G401 (cell line): ENCODE measurements at places on chromosomes 12 and 14.
A peak's percentile ranks its signal among the peaks of the same experiment; 100 is the strongest.

GRCh38 chr14:90495357-90496276, 98.8 kb downstream of the CALM1 start:
- DNase-seq = no peak

DNA sequence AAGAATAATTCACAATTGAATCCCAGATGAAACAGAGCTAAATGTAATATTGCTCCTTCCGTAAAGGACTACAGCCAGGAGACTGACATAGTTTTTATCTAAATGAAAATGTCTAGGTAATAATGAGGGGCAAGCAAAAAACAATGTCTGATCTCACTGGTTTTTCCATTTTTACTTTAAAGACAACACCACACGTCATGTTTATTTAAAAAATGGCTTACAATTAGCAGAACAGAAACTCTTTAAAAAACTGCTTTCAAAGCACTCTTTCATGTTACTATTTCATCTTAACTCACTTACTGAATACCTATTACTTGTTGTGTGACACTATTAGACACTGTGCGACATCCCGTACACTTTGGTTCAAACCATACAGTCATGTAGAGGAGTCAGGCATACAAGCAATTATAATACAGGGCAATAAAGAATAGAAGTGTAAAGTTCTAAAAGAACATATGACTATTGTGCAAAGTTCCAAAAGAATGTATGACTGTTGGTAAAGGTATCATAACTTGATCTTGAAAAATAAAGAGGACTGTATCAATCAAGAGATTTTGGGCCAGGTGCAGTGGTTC, 9.1 kb downstream of the BTBD7 start:
- no peak for DNase-seq

- no peak for DNase-seq
Observed at GRCh38 chr14:45716572-45716971, 463.6 kb upstream of the MIS18BP1 start.

- DNase-seq = no peak
Observed at GRCh38 chr12:97464385-97465321, 2.0 kb downstream of the RMST start.

DNA sequence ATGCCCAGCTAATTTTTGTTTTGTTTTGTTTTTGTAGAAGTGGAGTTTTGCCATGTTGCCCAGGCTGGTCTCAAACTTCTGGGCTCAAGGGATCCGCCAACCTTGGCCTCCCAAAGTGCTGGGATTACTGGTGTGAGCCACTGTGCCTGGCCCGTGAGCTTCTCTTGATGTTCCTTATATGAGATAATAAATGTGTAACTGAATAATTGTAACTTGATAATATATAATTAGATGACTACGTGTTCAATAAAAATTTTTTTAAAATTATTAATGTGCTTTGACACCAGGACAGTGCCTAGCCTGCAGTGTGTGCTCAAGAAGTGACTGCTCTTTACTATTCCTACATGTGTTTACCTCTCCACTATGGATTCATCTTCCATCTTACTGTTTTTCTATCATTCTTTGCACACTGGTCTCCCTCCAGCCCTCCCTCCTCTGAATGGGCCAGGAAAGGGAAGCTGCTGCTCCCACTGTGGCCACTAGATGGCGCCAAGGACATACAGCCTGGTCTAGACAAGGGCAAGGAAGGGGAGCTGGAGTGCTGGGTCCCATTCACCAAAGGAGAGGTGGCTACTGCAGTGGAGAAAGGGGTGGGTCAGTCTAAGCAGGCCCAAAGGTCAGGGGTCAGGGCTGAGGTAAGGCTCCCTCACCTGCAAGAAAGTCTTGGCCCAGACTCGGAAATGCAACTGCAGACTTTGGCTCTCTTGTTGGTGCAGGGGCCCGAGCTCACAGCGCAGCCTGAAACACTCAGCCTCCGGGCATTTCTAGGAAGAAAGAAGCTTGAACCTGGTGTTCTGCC, 14.7 kb upstream of the ZNF385A start:
- peak; percentile 89 for DNase-seq

DNA sequence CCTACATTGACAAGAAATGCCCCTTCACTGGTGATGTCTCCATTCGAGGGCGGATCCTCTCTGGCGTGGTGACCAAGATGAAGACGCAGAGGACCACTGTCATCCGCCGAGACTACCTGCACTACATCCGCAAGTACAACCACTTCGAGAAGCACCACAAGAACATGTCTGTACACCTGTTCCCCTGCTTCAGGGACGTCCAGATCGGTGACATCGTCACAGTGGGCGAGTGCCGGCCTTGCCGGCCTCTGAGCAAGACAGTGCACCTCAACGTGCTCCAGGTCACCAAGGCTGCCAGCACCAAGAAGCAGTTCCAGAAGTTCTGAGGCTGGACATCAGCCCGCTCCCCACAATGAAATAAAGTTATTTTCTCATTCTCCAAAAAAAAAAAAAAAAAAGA, 2.8 kb downstream of the GOLGA3 start:
- DNase-seq = no peak

DNA sequence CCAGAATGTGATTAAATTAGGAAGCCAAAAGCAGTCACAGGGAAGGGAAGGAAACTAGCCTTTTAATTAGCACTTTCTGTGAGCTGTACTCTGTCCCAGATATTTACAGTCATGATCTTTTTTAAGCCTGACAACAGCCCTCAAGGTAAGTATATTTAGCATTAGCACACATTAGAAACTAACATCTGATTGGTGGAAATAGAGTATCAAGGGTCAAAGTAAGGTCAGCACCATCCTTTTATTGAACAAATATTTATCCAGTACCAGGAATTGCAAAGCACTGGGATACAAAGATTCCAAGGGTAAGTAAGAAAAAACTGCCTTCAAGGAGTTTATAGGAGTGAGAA, 28.2 kb downstream of the RPGRIP1 start:
- no peak for DNase-seq

GRCh38 chr14:73422515-73422914, 35.8 kb downstream of the NUMB start:
- DNase-seq = no peak

DNA sequence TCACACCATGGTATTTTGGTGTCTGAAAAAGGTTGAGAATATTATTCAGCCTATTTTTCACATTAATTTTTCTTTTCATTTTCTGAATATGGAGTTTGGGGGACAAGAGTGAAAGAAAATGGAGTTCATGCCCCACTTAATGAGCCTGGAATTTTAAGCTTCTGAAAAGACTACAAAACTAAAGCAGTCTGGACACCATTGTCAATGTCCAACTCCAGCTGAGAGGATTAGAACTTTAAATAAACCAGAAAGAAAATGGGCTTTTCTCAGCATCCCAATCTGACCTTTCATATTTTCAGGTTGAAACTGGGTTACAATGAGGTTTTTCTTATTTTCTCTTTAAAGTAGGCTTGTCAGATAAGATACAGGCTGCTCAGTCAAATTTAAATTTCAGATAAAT, 207.7 kb downstream of the SLC6A15 start:
- DNase-seq = no peak

- no peak for DNase-seq
Observed at GRCh38 chr14:58954901-58955861, 233.3 kb upstream of the DAAM1 start.

DNA sequence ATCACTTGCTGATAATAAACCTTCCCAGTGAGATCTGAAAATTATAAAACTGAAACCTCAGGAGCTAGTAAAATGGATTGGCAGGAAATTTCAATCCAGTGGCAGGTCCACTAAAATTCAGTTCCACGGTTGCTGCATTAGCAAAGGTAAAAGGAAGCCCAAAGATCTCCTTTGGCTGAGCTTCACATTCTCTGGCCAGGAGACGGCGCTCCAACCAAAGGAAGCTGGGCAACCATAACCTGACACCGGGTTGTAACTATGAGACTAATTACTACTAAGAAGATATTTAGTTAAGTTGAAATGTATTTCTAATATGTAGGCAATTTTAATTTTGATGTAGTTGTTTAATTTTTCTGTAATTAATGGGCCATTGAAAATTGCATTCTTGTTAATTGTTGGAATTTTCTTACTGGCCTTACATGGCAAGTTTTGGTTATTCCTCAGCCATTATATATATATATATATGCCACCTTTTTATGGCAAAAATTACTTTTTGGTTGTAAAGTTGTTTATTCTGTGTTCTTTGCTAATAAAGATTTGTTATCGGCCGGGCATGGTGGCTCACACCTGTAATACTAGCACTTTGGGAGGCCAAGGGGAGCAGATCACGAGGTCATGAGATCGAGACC, 17.0 kb downstream of the OR8S1 start:
- DNase-seq = peak; percentile 23

DNA sequence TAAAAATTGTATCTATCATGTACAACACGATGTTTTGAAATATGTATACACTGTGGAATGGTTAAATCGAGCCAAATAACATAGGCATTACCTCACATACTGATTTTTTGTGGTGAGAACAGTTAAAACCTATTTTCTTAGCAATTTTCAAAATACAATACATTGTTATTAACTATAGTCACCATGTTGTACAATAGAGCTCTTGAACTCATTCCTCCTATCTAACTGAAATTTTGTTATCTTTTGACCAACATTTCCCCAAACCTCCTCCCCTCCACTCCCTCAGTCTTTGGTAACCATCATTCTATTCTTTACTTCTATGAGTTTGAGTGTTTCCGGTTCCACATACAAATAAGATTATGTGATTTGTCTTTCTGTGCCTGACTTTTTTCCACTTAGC, 6.8 kb upstream of the SLC38A2 start:
- no peak for DNase-seq

- DNase-seq = no peak
Observed at GRCh38 chr12:80576641-80577418, 130.6 kb upstream of the MYF6 start.

- peak; percentile 95 for DNase-seq
Observed at GRCh38 chr12:32201976-32202375, 95.3 kb downstream of the BICD1 start.

DNA sequence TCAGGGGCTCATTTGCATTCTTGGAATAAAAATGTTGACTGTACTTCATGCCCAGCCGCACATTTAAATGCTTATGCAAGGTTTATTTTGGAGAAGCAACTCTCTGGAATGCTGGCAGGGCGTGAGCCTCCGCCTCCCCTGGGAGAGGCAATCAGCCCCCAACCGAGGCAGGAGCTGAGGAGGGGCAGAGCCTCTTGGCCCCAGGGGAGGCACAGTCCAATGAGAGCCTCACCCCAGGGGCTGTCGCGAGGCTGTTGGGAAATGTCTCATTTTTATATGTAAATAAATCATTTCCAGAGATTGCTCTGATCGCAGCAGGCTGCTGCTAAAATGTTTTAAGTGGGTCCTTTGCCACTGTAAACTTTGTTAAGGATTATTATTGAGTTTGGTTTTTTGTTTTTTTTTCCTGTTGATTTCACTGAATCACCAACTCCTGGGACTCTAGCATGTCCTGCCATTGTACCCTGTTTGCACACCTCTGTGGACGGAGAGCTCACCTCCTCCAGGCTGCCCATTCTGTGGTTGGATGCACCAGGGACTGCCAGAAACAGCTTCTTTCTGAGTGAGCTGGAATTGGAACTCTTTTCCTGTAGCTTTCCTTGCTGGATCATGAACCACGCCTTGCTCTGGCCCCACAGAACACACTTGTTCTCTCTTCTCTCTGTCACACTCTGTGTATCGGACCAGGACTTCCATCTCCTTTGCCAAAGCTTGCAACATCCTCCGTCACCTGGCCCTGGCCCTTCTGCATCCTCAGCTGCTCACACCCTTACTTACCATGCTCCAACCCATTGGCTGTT, 46.9 kb upstream of the FAM181A start:
- no peak for DNase-seq

DNA sequence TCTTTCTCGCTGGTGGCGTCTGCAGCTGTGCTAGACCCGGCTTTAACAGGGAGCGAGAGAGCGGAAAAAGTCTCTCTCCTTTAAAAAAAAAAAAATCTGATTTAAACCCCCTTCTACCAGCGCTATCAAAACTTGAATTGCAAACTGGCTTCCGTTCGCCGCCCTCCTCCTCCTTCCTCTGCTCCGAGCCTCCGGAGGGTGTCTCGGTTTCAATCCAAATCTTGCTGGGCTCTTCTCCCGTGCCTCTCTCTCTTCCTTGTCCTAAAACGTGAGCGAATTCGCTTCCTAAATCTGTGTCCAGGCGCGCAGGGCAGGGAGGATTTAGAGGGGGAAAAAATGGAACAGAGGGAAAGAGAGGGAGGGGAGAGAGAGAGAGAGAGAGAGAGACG, 272 bp downstream of the TBX3 start:
- no peak for DNase-seq

DNA sequence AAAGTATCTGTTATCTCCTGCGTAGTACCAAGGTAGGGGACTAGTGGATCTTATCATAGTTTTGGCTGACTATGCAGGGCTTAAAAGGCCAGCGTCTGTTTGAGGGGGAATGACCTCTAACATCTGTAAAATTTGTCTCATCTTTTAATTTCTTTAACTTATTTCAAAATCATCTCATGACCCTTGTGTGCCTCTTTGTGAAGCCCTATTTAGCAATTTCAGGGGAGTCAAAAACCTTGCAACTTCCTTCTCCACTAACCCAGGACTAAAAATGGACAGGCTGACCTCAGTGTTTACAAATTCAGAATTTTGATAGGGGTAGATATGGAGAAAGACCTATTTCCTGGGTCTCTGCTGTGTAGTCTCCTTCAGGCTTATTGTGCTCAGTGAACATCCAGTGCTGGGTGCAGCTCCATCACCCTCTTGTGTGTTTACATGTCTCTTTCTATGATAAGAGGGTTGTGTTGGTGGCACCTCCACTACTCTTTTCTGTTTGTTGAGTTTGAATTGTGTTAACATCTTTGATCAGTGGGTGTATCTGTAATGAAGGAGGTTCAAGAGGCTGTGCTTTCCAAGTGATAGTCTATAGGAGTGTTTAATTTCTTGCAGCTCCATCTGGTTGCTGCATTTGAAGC, 14.3 kb downstream of the NECAP1 start:
- DNase-seq = no peak

DNA sequence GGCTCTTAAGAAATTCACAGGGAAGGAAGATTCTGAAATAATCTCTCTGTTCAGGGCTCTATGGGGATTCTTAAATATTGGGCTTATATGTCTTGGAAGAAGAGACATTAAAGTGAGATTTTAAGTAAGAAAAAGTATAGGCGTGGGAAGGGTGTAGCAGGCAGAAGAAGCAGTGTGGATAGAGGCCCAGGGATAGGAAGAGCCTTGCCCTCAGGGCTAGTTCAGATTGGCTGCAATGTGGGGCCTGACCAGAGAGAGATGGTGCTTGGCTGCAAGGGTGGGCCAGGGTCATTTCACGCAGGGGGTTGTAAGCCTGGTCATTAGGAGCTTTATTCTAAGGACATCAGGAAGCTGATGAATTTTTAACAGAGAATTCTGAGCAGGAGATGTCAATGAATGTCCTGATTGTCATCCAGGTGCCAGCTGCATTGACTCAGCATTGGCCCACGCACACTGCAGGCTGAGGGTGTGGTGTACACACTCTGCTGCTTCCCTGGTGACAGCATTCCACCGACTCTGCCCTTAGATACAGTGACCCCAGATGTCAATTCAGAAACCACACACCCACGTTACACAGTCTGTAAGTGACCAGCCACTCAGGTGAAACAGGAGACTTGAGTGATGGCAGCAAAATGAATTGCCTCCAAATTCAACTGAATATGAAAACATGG, 582.5 kb downstream of the NRXN3 start:
- no peak for DNase-seq

DNA sequence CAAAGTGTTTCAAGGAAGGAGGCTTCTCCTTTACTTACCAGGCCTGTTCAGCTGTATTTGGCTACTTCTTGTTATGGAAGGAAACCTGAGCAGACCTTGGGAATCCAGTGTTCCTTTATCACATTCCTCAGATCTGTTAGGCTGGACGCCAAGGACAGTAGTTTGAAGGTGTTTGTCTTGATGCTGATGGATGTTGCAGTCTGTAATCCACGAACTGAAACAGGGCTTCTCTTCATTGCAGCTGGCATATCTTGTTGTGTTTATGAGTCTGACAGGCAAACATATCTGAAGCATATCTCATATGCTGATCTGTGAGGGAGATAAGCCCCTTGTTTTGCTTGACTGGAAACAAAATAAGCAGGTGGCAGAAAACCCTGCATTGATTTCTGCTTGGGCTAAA, 904.3 kb downstream of the NRXN3 start:
- no peak for DNase-seq
